ENCODE measurements at places on chromosomes 5 and 9.

DNA sequence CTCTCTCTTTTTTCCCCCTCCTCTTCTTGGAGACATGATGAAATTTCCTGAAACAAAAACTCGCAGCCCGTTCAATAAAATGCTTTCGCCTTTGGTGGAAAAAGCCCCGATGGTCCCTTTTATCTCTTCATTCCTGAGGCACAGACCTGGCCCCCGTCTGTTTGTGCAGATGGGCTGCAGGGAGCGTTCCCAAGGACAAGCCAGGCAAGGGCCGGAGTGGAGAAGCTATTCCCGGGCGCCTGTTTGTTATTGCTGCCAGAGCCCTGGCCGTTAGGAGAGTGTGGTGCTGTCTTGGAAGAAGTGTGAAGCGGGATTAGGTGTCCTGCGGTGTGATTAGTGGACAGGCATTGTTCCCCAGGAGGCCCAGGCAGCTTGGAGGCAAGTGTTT, 71.9 kb downstream of the SMIM23 start:
- DNase-seq, result no peak

- DNase-seq, result no peak
These were observed 226.7 kb upstream of the PTGER4 start for GRCh38 chr5:40452874-40453624.

- DNase-seq, result no peak
These were observed 22.0 kb downstream of the SLC36A1 start for GRCh38 chr5:151469386-151469785.

DNA sequence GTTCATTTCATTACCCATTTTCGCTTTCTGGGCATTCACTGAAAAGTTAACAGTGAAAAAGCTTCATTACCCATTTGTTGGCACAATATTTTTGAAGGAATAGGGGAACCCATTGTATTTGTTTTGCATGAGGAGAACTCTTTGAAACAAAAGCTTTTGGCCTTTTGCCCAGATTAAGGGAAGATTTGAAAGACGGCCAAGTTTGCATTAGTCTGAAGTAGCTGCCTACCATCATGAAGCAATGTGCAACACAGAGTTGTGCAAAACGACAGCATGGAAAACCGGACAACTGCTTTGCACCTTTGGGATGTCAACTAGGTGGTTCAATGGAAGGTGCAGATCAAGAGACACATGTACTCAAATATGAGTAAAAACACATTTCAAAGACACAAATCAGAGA, 84.9 kb downstream of the TRPM3 start:
- DNase-seq, result no peak

- no peak for DNase-seq
These were observed 68.7 kb downstream of the PSMB7 start for GRCh38 chr9:124346347-124347163.

GRCh38 chr9:20227166-20227874, 395.0 kb downstream of the MLLT3 start:
- no peak for DNase-seq

- DNase-seq, result no peak
These were observed 291.2 kb downstream of the CDH10 start for GRCh38 chr5:24353611-24354010.

GRCh38 chr5:128722551-128722950, 184.5 kb upstream of the FBN2 start:
- DNase-seq, result no peak

DNA sequence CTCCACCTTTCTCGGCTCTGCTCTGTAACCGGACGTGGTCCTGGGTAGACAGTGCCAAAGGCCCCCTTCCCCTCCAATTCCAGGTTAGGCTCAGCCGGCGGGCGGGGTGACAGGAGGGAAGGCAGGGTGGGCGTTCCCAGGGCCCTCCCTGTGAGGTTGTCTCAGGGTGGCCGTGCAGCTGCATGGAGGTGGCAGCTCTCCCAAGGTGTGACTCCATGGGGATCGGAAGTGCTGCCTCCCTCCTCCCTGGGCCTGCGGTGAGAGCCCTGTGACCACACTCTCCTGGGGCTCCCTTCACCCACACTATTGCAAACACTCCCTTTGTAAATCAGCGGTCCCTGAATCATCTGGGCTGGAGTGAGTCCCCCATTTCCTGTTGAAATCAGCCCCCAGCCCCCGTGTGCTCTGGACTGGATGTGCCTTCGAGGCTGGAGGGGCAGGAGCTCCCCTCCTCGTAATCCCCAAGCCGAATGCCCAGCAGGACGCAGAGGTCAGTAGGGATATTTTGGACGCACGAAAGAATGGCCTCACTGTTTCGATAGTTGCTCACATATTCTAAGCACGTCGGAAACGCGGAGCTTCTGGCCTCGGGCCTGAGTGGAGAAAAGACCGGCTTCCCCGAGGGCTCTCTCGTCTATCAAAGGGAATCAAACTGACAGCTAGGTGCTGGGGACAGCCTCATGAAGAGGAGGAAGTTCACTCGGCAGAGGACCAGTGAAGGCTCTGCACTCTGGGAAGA, 107.6 kb upstream of the COL5A1 start:
- no peak for DNase-seq

DNA sequence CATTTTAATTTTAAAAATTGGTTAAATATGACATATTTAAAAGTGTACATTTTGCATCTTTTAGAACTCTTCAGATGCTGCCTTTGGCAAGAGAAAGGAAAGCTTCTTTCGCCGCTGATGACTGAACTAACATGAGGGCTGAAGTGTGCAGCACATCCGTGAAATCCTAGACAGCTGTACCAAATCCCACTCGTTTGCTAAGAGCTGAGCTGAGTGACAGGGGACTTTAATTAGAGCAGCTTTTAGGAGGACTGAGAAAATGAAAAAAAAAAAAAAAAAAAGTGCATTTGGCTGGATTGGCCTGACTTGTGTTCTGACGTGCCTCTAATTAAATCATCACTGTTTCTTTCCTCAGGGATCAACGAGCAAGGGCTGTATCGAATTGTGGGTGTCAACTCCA, 271.3 kb downstream of the ARHGAP26 start:
- no peak for DNase-seq

- no peak for DNase-seq
These were observed 65.1 kb downstream of the EFNA5 start for GRCh38 chr5:107605596-107606125.

DNA sequence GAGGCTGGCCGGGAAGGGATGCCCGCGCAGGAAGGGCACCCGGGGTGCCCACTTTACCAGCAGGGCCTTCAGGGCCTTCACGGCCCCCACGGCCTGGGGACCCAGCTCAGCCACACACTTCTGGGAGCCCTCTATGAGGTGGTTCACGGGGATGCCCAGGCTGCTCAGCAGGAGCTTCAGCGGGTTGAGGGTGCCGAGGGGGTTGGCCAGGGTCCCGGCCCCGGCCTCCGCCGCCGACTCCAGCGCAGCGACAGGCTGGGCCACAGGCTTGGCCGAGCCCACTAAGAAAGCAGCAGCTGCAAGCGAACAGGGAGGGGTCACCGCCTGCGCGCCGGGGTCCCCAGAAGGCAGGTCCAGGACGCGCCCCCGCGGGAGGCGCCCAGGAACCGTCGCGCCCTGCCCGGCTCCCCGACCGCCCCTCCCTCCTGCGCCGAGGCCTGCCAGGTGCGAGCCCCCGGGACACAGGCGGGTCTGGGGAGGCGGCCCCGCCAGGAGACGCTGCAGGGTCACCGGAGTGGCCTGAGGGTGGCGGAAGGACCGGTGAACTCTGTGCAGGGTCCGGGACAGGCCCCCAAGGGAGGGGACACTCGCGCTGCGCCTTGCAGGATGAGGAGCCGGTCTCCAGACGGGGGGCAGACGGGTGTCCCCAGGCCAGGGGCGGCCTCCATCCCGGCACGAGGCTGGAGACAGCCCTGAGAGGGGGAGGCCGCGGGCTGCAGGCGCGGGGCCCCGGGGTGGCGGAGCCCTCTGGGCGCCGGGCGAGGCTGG, 572 bp downstream of the SCGB3A1 start:
- no peak for DNase-seq

- DNase-seq, result no peak
These were observed 41.8 kb upstream of the PAM start for GRCh38 chr5:102713278-102713677.

DNA sequence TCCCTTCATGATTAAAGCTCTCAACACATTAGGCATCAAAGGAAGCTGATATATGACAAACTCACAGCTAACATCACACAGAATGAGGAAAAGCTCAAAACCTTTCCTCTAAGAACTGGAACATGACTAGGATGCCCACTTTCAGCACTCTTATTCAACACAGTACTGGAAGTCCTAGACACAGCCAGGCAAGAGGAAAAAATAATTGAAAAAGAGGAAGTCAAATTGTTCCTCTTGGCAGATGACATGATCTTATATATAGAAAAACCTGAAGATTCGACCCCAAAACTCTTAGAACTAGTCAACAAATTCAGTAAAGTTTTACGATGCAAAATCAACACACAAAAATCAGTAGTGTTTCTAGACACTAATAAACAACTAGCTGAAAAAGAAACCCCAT, 144.3 kb upstream of the NREP start:
- DNase-seq, result no peak

DNA sequence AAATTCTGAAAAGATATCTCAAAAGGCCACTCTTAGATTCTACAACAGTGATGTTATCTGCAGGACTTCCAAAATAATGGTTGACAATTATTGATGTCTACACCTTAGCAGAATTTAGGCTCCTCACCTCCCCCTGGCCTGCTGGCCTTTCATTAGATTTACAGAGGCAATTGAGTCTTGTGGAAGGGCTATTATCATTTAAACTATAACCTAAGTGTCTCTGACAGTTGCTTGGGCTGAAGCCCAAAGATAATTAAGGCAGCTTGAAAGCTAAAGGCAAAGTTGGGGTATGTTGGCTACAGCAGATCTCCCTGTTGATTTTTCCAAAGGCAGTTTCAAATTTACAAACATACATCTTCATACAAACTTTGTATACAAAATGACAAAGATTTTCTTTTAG, 912.3 kb downstream of the TAF11L14 start:
- no peak for DNase-seq

Data from stimulated activated CD8-positive, alpha-beta memory T cell treated with anti-CD3 and anti-CD28 coated beads, Interleukin-4, amount 100 ng/mL, for 1 hour (primary cell).